Daoy (cell line): ENCODE measurements at places on chromosomes 5 and 9.
A peak's percentile ranks its signal among the peaks of the same experiment; 100 is the strongest.

GRCh38 chr5:127746756-127747155 lies 43.6 kb downstream of the CCDC192 start:
- no peak for DNase-seq

GRCh38 chr5:163535290-163535689 lies 29.9 kb downstream of the MAT2B start:
- no peak for DNase-seq

- peak; percentile 52 for DNase-seq
Measured at GRCh38 chr5:149024477-149024876, 38.4 kb downstream of the SH3TC2 start.

DNA sequence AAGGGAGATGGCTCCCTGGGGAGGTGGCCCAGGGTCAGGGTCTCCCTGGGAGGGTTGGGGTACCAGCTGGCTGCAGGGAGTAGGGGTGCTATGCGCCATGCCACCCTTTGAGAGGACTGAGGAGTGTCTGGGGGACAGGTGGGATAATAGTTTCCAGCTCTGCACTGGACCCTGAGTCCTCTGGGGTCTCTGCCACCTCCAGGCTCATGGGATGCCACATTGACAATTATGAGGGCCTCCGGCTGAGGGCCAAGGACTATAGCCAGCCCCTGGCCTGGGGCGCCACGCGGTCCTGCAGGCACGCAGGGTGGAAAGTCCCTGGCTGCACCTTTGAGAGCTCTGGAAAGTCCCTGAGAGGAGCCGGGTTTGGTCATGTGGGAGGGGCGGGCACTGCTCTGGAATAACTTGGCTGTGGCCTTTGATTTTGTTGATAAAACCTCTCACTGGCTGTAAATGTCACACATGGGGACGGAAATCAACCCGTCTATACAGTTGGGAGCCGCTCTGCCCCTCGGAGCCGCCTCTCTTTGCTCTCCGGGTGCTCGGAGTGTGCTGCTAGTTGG lies 16.0 kb downstream of the TRAF2 start:
- DNase-seq, result peak; percentile 98

DNA sequence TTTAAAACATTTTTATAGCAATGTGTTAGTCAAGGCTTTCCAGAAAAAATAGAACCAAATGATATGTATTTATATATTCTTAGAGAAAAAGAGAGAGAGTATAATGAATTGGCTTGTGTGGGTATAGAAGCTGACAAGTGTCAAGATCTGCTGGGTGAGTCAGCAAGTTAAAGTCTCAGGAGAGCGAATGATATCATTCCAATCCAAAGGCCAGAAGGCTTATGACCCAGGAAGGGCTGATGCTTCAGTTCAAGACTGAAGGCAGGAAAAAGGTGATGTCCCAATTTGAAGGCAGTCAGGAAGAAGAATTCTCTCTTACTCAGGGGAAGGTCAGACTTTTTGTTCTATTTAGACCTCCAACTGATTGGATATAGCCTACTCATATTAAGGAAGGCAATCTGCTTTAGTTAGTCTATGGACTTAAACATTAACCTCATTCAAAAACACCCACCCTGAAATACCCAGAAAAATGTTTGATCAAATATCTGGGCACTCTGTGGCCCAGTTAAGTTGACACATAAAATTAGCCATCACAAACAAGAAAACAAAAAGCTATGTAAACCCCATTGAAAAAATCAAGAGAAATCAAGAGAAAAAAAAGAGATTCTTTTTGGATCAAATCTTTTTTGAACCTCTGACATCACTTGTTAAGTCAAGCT lies 189.6 kb downstream of the PIK3R1 start:
- peak; percentile 45 for DNase-seq

DNA sequence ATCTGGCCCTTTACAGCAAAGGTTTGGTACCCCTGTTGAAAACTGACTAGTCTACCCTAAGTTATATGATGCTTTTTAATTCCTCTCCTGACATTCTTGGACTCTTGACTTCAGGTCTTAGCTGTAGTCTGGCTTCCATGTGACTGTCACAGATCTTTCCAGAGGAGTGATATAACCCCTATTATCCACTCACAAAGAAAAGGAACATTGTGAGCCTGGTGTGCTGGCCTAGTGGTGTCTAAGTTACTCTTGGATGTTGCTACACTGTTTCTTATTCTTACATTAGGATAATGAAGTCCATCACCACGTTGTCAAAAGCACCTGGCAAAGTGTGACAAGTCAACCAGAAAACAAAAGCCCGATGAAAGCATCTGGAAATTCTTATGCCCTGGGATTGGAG lies 49.8 kb downstream of the RAD23B start:
- DNase-seq, result no peak

GRCh38 chr9:125110464-125110863 lies 32.9 kb downstream of the SCAI start:
- no peak for DNase-seq

DNA sequence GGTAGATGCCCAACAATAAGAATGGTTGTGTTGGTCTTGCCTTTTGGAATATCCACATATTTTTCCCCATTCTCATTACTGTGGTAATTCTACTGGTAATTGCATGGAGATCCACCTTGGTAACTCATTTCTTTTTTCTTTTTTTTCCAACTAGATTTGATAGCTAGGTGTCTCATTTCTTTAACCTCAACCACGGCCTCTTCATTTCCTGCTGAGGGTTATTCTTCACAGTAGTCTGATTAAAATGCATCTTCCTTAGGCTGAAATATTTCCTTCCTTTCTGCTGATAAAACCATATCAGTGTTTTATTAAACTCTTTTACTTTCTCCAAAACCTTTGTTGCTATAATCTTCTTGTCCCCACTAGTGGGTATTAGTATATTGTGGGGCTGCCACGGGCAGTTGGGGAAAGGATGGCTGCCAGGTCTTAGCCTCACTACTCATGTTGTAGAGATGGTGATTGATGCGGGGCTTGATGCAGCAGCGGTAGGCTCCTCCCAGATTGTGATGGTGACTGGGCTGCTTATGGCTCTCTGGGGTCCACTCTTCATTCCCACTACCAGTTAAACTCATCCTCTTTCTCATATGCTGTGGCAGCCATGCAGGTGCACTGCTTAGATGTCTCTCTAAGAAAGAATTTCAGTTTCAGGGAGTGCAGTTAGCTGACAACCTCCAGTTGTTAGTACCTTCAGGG lies 35.9 kb downstream of the KIF2A start:
- no peak for DNase-seq

DNA sequence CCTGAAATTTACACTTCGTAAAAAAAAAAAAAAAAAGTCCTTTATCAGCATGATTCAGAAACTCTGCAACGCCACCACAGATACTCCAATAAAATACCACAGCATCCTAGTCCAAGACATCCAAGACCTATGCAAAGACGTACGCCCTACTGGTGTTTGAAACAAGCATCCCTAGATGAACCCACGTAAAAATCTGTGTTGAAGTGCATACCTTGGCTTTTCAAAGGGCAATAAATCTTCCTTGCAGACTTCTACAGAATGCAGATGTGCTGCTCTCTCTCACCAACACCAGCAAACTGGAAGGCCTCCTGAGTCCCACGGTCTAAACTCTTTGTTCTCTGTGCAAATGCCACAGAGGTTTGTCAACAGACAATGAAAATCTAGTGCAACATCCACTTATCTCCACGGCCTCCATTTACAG lies 38.8 kb downstream of the MYO10 start:
- DNase-seq, result peak; percentile 56

GRCh38 chr9:33142535-33142934 lies 24.6 kb downstream of the B4GALT1 start:
- no peak for DNase-seq

- no peak for DNase-seq
Measured at GRCh38 chr9:98885575-98886295, 58.0 kb upstream of the COL15A1 start.

DNA sequence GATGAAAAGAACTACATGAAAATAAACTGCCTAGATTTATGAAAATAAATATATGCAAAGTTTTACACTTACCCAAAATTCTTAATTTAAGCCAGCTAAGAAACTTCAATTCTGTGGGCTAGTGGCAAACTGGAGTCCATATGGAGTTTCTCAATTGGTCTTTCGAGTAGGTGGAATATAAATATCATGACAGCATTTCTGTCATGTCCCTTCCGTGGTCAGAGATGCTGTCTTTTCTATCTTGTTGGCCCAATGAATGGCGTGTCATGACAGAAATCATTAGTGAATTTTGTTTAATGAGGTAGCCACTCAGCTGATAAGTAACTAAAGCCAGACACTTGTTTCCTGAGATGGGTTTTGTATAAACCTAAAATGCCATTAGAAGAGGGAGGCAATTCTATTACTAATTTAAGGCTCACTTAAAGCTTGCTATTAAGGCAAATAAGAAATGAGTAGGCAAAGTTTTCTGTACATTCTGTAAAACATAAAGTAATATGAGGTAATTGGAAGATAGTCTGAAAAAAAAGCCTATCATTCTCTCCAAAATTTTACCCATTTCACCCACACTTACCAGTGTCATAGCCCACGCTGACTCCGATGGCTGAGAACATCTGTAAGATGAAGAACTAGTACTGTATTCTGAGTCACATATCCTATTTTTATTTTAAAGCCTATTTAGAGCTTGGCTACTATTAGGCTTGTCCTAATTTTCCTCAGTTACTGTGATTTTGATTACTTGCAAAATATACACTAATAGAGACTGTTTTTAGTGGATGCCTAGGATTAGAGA lies 419.3 kb upstream of the MEF2C start:
- DNase-seq, result no peak

GRCh38 chr5:132024789-132025402 lies 13.4 kb upstream of the ACSL6 start:
- no peak for DNase-seq

DNA sequence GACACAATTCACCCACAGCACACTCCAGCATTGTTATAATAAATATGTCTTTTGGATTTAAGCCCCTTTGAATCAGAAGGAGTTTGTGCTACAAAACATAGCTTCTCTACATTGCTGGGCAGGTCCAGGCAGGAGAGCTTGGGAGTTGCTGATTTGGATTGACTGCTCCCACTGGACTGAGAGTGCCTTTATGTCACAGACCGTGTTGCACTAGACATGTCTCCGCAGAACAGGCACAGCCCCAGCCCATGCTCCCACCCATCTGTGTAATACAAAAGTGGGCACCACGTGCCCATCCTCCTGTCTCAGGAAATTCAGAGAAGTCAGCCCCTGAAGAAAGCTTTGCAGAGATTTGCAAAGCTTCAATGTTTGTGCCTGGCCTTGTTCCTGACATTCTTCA lies 117.1 kb downstream of the MED10 start:
- no peak for DNase-seq

GRCh38 chr9:84500826-84501225 lies 160.3 kb upstream of the SLC28A3 start:
- no peak for DNase-seq

DNA sequence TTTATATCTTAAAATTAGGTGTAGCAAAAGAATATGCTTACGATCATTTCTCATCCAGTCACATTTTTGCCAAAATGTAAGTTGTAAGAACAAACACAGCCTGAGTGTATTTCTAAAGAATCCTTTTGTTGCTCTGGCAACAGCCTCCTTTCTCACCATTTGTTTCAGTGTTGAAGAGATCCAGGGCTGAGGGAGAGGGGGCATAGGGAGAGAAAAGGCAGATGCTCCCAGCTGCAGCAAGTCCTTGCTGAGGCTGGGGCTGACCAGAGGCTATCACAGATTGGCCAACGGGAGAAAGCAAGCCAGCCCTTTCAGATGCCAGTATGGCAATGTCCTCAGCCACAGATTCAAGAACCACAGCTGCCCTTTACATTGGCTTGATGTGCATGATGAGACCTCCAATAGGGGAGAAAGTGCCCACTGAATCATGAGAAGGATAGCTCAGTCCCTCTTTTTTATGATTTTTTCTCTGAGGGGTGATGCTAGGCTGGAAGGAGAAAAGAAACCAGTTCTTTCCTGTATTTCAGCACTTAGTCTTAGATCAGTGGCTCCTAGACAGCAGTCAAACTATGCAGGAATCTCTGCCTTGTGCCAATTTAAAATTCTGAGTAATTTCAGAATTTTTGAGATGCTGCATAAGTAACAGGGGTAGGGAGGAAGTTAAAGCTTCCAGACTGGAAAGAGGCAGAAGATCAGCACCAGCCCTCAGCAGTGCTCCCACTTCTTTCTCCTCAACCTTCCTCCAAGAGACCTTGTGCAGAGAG lies 142.1 kb downstream of the LHFPL2 start:
- no peak for DNase-seq

GRCh38 chr9:133332381-133332730 lies 3.6 kb downstream of the SURF6 start:
- no peak for DNase-seq

GRCh38 chr9:94821098-94821887 lies 94.8 kb downstream of the AOPEP start:
- DNase-seq, result no peak

DNA sequence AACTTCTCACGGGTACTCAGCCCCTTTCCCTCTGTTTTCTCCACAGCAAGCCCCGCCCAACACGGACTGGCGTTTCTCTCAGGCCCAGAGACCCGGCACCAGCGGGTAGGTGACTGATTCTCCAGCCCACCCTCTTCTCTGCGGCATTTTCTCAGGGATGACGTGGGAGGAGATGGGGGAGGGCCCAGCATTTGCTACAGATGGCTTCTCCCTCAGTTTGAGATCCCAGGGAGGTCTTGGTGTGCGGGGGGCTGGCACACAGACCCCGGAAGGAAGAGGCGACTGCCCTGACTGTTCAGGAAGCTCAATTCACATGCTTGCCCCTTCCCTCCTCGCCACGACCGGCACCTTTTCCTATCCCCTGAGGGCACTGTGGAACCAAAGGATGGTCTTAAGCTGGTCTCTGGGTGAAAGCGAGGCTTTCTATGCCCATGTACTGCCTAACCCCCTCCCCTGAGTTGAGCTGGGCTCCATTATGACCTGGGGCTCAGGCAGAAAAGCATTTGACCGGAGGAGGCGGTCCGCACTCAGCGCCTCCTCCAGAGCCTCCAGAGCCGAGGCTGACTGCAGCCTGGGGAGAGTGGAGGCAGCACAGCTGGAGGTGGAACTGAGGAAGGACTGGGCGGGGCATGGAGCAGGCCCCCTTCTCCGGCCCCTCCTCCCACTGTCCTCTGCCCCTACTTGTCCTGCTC lies 6.0 kb downstream of the PCDHGC5 start:
- DNase-seq, result no peak

DNA sequence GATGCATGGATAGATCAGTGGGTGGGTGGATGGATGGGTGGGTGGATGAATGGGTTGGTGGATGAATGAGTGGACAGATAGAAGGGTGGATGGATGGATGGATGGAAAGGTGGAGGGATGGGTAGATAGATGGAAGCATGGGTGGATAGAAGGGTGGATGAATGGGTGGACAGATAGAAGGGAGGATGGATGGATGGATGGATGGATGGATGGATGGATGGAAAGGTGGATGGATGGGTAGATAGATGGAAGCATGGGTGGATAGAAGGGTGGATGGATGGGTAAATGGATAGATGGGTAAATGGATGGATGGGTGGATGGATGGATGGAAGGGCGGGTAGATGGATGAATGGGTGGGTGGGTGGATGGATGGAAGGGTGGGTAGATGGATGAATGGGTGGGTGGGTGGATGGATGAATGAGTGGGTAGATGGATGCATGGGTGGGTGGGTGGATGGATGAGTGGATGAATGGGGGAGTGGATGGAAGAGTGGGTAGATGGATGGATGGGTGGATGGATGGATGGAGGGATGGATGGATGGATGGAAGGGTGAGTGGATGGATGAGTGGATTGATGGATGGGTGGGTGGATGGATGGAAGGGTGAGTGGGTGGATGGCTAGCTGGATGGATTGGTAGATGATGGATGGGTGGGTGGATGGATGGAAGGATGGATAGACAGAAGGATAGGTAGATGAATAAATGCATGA lies 87.7 kb upstream of the ASS1 start:
- DNase-seq, result no peak

GRCh38 chr5:175887463-175887862 lies 16.1 kb downstream of the CPLX2 start:
- DNase-seq, result no peak
